ENCODE measurements at places on chromosomes 12 and 14.

GRCh38 chr12:132061197-132061596 lies 82.9 kb downstream of the DDX51 start:
- no peak for DNase-seq

DNA sequence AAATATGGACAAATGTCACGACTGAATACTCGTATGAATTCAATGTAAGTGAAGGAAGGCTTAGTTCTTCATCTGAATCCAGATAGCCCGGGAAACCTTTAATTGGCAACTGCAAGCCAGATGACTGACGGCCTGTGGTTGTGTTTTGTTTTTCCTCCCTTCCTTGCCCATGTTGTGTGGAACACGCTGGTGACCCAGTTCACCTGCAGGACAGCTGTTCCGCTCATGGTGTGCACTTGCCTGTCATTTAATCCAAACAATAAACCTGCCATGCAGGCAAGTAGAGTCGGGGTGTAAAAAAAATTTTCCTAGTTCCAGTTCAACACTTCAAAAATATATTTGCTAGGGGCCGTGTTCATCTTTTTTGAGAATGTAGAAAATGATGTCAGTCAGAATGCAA lies 88.0 kb downstream of the TMEM132D start:
- DNase-seq = no peak

GRCh38 chr12:72271451-72272090 lies 599 bp upstream of the TRHDE start:
- DNase-seq = peak; percentile 93

DNA sequence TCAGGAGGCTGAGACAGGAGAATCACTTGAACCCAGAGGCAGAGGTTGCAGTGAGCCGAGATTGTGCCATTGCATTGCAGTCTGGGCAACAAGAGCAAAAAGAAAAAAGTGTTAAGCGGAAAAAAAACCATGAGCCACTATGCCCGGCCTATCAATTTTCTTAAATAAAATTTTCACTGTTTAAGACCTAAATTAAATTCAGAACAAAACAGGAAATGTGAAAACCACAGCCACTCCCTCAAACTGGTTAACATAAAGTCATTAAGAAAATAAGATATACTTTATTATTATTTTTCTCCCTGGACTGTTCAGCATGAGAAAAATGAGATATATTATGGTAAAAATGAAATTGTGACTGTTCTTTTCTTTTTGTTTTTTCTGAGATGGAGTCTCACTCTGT lies 44.6 kb upstream of the GCH1 start:
- DNase-seq = no peak

- no peak for DNase-seq
Measured at GRCh38 chr12:8996682-8997405, 7.5 kb downstream of the KLRG1 start.

- no peak for DNase-seq
Measured at GRCh38 chr12:110200124-110200417, 75.9 kb downstream of the IFT81 start.

DNA sequence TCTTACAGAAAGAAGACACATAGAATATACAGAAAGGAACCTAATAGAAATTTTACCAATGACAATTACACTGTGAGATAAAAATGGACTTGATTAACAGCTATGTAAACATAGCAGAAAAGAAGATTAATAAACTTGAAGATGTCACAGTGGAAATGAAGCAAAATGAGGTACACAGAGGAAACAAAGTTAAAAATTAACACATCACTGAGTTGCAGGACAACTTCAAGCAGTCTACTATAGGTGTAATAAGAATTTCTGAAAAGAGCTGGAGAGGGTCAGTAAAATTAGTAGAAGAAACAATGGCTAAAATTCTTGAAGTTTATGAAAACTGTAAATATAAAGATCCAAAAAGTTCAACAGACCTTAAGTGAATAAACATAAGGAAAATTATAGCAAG lies 738.7 kb downstream of the C12orf50 start:
- no peak for DNase-seq

- DNase-seq = no peak
Measured at GRCh38 chr12:131251336-131252101, 297.8 kb downstream of the ADGRD1 start.

DNA sequence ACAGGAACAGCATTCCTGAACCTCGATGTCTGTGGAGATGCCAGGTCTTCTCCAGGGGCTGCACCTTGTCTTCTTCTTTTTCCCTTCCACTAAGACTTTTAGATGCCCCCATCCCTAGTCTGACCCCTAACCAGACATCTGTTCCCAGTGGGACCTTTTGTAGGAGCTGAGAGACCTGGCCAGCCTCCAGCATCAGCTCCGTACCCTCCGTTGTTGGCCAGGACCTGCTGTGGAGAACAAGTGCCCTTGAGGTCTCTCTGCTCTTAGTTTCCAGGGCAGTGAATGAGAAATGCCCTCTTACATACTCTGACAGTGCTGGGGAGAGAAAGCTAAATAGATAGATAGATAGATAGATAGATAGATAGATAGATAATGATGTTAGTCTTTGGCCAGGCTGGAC lies 16.8 kb upstream of the SDR39U1 start:
- DNase-seq = no peak

- no peak for DNase-seq
Measured at GRCh38 chr14:49654511-49654910, 19.5 kb upstream of the DNAAF2 start.

- DNase-seq = peak; percentile 77
Measured at GRCh38 chr12:67069451-67070306, 199.5 kb upstream of the CAND1 start.

DNA sequence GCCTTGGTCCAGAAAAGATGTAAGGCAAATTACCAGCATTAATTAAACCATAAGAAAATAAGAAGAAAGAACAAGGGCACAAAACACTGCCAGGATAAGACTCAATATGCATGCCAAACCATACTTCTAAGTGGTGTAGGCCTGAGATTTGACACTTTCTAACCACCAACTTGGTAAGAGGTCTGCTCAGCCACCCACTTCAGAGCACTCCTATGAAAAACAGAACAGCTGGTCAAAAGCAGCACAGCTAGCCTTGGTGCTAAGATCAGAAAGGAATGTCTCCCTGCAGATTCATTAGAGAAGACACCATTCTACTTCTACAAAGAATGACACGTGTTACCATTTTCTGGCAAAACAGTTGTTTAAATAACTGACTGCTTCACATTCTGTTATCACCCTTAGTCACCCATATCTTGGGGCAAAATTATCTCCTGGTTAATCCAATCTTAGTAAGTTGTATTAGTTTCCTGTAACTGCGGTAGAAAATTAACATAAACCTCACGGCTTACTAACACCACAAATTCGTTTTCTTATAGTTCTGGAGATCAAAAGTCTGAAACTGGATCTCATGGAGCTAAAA lies 13.2 kb downstream of the RPS6KA5 start:
- no peak for DNase-seq

DNA sequence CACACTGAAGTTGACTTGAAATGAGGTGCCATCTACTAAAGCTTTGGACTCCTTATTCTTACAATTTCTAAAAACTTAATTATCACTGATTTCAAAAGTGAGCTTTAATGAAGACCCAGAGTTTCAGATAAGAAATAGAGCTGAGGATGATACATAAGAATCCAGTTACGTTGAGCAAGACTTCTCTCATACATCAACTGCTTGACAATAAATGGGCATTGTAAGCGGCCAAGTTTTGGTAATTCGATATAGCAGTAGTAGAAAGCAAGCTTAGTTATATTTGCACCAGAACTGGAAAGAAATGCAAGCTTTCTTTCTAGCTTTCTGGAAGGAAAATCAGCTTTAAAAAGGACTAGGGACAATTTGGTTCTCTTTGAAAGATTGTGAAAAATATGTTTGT lies 1359.6 kb downstream of the FSCB start:
- no peak for DNase-seq

- DNase-seq = no peak
Measured at GRCh38 chr14:91470216-91470615, 39.9 kb downstream of the PPP4R3A start.

DNA sequence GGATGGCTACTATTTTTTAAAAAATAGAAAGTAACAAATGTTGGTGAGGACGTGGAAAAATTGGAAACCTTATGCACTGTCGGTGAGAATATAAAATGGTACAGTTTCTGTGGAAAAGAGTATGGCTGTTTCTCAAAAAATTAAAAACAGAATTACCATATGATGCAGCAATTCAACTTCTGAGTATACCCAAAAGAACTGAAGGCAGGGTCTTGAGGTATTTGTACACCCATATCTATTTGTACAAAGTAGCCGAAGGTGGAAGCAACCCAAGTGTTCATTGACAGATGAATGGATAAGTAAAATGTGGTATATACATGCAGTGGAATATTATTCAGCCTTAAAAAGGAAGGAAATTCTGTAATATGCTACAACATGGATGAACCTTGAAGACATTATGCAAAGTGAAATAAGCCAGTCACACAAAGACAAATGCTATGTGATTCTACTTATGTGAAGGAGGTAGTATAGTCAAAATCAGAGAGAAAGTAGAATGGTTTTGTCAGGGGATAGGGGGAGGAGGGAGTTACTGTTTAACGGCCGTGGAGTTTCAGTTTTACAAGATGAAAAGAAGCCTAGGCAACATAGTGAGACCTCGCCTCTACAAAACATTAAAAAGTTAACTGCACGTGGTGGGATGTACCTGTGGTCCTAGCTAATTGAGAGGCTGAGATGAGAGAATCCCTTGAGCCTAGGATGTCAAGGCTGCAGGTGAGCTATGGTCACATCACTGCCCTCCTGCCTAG lies 38.4 kb upstream of the CCT2 start:
- no peak for DNase-seq

DNA sequence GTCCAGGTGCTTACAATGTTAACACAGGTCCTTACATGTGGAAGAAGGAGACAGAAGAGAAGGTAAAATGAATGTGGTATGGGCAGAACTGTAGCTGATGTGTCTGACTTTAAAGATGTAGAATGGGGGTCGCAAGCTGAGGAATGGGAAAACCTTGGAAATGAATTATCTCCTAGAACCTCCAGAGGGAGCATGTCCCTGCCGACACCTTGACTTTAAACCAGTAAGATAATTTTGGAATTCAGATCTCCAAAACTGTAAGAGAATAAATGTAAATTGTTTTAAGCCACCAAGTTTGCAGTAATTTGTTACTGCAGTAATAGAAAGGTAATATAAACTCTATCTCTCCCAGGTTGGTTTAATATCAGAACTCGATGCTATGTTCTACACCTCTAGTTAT lies 80.1 kb upstream of the ALG10 start:
- no peak for DNase-seq

DNA sequence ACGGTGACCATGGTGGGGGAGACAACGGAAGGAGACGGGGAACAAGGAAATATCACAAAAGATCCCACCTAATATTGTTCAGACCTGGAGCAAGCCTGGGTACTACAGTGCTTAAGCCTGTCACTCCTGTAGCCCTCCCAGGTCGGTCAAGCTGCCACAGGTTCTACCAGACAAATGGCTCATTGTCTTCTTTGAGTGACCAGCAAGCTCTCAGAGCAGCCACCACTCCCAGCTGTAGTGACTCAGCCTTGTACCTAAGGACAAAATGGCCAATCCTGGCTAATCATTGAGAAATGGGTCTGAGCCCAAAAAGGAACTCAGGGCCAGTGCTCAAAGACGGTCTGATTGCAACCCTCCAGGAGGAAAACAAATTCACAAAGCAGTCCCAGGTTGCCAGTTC lies 238.4 kb upstream of the NOS1 start:
- DNase-seq = no peak

- DNase-seq = no peak
Measured at GRCh38 chr14:104130974-104131651, 7.3 kb upstream of the KIF26A start.

GRCh38 chr12:5807090-5807414 lies 138.0 kb downstream of the ANO2 start:
- no peak for DNase-seq

DNA sequence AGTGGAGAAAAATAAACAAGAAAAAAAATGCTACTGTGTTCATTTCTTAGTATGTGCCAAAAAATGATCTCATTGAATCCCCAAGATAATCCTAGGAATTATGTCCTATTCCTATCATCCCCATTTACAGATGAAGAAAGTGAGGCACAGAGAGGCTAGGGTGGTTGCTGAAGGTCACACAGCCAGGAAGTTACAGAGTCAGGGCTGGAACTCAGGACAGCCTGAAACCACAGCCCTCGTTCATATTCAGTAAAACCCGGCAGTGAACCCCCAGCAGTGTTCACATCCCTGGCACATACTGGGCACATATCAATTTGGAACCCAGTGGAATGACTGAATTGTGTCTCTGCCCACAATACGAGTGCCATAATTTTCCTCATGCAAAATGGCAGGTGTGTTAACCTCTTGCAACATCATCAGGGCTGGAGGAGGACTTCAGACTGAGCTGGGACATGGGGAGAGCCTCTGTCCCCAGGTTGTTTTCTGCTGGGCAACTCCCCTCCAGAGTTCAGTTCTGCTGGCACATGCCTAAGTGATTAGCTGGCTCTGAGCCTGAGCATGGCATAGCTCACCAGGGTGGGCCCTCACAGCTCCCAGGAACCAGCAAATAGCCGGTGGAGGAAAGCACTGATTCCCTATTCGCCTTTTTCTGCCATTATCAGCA lies 2.0 kb upstream of the PPP1CC start:
- DNase-seq = no peak

DNA sequence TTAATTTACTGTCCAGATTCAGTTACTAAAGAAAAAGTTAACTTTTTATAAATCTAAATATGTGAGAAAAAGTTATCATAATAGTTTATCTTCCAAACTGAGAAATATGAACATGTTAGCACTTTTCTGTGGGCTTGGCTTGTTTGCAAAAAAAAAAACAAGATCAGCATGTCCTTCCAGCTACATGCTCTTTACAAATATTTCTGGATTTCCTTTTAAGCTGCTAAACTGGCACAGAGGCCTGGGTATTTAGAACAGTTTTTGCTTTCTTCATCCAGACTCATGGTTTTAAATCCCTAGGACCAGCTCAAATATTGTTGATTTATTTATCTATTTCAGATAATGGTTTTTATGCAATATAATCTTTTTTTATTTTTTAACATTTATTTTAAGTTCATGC lies 1444.5 kb upstream of the FLRT2 start:
- no peak for DNase-seq

DNA sequence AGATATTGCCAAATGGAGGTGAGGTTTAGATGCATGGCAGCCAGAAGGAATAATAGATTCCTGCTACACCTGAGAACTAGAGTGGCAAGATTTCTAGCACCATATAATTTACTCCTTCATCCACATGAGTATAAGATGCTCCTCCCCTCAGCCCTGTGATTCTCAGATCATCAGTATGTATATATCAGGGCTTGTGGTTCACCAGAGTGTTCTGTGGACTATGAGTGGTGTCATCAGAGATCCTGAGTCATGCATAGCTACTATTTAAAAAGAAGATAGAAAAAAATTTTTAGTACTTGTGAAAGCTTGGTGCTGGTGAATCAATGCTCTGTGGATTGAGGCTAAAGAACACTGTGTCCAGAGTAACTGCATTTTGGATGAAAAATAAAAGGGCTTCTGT lies 285.9 kb downstream of the BMP4 start:
- DNase-seq = no peak

- no peak for DNase-seq
Measured at GRCh38 chr14:33563191-33563900, 387.5 kb downstream of the EGLN3 start.

- DNase-seq = no peak
Measured at GRCh38 chr12:33654313-33654712, 214.7 kb upstream of the SYT10 start.

- peak; percentile 58 for DNase-seq
Measured at GRCh38 chr14:50875359-50876070, 3.7 kb downstream of the ABHD12B start.

- no peak for DNase-seq
Measured at GRCh38 chr14:81837304-81837703, 303.7 kb upstream of the SEL1L start.

GRCh38 chr12:69262264-69262974 lies 23.1 kb downstream of the CPSF6 start:
- no peak for DNase-seq

Data from retina (tissue), 1 donor.